ENCODE measurements at places on chromosomes 1 and 21.
A peak's percentile ranks its signal among the peaks of the same experiment; 100 is the strongest.

DNA sequence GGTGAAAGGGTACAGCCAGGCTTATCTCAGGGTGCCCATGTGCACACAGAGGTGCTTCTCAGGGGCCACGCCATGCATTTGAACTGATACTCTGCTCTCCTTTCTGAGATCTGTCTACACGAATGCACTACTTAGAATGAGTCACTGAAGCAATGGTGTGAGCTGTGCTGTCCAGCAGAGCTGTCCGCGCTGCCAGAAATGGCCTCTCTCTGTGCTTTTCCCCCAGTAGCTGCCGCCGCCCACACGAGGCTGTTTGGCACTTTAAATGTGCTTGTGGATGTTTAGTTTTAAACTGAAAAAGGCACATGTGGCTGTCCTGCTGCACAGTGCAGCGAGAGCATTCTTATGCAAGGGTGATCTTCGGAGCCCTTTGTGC, 87.1 kb upstream of the COL6A1 start:
- DNase-seq: no peak

DNA sequence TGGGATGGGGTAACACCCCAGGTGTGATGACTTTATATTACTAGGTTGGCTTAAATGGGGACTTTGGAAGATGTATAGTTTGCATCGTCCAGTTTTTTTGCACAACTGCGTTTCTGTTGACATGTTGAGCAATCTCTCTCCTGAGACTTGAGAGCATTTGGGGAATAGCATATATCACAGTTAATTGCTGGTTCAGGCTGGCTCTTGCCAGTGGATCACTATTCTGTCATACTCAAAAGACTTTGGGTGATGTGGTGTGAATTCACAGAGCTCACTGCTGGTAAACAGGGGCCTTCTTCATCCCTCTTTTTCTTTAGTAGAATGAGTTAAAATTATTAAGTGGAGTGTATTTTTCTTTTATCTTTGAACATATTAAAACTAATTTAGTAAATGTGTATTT, 44.3 kb downstream of the LHX9 start:
- DNase-seq: no peak

DNA sequence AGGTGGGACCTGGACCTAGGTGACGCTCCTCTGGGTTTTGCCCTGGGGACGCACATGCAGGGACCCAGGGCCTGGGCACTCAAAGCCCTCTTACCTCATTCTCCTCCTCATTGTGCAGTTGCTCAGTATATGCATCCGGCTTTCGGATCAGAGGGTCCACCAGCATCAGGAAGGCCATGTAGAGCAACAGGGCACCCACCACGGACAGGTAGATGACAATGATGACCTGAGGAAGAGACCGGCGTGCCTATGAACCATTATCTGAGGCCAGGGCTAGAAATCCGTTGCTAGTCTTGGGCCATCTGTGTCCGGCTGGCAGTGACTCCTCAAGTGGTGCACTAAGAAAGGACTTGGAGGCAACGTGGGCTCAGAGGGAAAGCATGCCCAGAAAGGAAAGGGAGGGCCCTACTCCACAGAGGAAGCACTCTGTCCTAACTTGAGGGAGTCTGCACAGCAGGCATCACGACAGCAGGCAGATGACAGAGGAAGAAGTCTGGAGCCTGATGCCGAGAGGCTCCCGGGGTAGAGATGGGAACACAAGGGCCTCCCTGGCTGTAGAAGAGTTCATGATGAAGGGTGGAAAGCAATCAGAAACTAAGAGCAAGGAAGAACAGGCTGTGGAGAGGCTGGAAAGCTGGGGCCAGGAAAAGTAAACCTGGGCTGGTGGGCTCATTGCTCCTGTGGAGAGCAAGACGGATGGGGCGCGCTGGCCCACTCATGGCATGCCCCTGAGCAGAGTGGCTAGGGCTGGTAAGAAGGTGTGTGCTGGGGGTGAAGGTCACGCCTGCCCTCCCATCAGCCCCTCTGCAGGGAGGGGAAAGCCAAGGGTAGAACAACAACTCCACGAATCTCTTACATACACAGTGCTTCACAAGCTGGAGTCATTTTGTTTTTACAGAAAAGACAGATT, 10.3 kb downstream of the TMEM9 start:
- DNase-seq: no peak

DNA sequence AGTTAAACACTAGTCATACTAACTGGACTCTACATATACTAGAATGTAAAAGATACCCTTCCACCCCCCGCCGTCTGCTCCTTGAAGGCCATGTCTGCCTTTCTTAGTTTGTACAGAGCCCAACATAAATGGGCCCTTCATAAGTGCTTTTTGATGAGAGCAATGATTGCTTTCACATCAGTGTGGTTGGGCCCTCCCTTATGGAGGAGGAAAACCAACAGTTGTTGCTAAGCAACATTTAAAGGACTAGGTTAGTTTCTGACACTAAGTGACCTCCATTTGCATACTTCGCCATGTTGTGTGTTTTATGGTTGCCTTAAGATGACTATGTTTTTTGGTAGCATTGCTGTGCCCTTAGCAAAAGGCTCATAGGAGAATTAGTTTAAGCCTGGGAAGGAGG, 182.0 kb upstream of the SGIP1 start:
- DNase-seq: peak; percentile 70

- DNase-seq: no peak
These were observed 44.2 kb downstream of the LUZP1 start for GRCh38 chr1:23124259-23125026.

- no peak for DNase-seq
These were observed 80.9 kb downstream of the PCBP3 start for GRCh38 chr21:45724345-45724961.

DNA sequence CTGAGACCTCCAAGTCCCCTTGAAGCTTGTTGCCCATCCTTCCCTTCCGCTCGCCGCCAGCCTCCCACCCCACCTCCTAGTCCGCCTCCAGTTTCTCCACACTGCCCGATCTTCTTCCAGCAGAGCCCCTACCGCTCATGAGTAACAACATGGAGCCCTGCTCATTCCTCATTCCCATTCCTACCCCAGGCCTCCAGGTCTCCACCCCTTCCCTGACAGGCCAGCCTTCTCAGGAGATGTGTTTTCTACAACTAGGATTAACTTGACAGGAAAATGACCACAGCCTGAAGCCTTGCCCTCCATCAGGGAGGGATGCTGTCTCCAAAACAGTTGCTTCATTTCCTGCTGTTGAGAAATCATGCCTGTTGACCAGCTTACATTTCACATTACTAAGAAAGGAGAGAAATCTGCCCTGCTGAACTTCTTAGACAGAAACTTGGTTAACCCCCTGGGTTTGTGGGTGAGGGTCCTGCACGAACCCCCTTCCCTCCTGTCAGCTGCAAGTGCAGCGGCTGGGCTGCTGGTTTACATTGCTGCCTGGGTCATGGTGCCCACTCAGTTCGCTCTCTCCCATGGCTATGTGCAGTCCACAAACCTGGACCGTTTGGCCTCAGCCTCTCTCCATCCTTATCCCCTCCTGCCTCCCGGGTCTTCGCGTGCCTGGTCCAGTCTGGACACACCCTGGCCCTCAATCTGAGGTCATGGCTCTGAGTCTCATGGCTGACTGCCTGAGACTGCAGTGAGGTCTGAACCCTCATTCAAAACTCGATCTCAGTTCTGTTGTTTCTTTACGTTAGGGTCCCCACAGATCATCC, 16.1 kb upstream of the CHI3L1 start:
- DNase-seq: no peak

DNA sequence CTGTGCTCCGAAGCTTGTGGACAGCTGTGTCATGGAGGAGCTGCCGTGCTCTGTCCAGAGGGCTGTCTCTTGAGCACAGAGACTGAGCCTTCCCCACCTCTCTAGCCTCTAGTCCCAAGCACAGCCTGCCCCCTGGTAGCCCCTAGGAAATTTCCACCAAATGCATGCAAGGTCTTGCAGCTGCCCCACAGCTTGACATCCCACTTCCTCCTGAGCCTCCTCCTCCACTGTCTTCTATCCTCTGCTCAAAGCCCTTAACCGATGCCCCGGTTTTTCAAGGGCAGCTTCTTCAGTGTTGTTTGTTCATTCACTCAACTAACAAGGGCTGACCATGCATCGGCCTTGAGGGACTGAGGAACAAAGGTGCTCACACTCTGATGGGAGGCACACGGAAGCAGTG, 20.6 kb upstream of the PROK1 start:
- DNase-seq: no peak

- DNase-seq: no peak
These were observed 680.1 kb downstream of the MATN1 start for GRCh38 chr1:30043256-30043655.

DNA sequence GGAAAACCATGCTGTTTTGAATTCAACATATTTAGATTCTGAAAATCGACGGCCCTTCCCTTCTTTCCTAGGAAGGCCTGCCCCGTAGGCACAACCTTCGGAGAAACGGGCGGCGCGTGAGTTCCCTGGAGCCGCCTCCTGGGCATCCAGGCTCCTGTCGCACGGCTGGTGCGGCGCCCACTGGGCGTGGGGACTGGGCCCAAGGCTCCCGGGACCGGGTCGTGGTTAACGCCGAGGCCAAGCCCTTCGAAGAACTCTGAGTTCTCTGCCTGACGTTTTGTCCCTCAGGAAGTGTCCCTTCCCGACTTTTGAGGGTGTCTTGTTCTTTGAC, 19.2 kb upstream of the TBX15 start:
- no peak for DNase-seq

GRCh38 chr1:235027076-235027861, 101.4 kb downstream of the TOMM20 start:
- DNase-seq: no peak

DNA sequence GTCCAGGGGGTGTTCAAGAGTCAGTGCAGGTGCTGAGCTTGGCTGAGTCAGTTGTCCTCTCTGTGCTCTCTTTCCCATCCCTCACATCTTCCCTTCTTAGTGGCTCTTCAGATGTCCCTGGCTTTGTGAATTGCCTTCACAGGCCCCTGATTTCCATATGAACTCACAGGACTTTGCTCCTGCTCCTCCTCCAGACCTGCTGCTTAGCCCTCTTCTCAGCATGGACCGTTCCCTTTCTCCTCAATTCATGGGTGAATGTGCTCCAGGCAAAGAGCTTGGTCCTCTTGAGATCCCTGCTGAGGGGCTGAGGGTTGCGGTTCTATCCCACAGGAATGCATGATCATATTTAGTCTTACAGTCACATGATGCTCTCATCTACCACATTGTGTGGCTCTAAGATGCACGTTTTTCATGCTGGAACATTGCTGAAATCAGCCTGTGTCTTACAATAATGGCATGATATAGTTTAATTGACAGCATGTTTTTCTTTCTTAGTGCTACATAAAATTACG, 30.5 kb downstream of the CACNA1E start:
- no peak for DNase-seq

- DNase-seq: no peak
These were observed 52.8 kb upstream of the TBX15 start for GRCh38 chr1:119040906-119041305.

DNA sequence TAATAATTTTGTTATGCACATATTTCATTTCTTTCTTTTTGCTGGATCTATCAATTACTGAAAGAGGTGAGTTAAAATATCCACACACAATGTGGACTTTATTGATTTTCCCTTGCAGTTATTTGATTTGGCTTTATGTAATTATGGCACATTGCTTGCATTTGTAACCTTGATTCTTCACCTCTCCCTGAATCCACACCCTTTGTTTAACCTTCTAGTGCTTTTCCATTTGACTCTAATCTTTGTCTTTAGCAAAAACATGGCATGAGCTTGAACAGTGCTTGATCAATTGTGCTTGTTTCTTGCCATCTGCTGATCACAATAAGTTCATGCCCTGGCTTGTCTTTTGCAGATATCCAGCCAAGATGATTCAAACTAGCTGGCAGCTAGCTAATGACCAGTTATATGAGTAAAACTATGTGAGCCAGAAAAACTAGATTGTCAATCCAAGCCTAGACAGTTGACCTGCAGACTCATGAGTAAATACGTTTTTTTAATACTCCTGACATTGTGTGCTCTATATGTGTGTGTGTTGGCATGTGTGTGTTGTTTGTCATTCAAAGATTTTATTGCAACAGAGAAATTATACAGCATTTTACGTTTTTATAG, 899.2 kb downstream of the NCAM2 start:
- DNase-seq: no peak

GRCh38 chr1:46517010-46517600, 27.5 kb downstream of the DMBX1 start:
- DNase-seq: no peak

- no peak for DNase-seq
These were observed 226.4 kb downstream of the PLA2G4A start for GRCh38 chr1:187054862-187055757.

DNA sequence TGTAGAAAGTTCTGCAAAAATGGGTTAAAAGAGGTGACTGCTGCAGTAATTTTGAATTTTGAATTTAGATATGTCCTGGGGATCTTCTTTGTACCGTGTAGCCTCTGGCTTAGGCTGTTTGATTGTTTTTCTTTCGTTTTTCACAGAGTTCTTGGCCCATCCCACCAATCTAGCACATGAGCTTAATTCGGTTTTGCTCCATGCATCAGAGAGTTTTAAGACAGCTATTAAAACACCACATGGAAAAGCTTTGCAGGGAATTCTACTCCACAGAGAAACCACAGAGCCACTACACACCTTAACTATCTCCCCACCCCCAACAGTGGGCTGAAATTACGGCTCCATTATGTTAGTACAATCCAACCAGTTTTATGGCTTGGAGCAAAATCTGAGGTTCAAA, 25.5 kb downstream of the SPAG17 start:
- no peak for DNase-seq

- DNase-seq: no peak
These were observed 3.0 kb downstream of the F11R start for GRCh38 chr1:161017756-161018630.

- no peak for DNase-seq
These were observed at the start of gene YOD1 for GRCh38 chr1:207051191-207051943. Gene YOD1 (minus strand): TSS chr1:207051208. CDS start chr1:207051030, 178 bp downstream.

DNA sequence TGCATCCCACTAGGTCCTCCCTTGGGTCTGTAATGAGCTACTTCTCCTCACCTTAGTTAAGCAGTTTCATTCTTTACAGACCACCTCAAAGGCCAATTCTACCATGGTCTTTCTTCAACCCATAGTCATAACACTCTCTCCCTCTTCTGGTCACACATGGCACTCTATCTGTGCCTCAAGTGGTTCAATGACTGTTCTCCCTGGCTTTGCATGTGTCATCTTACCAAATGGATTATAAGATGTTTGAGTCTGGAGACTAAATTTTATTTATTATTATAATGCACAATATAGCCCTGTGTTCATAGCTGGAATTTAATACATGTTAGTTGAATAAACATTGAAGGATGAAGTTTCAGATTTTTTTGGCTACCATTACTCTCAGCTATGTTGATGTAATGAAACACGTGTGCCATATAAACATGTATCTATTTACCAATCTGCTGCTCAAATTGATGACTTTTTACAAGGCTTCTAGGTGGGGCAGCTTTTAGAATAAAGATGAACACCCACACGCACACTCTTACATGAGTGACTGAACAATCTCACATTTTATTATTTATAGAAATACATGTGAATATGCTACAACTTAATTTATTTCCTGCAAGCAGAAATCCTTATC, 102.1 kb downstream of the RUNX1 start:
- peak; percentile 74 for DNase-seq

DNA sequence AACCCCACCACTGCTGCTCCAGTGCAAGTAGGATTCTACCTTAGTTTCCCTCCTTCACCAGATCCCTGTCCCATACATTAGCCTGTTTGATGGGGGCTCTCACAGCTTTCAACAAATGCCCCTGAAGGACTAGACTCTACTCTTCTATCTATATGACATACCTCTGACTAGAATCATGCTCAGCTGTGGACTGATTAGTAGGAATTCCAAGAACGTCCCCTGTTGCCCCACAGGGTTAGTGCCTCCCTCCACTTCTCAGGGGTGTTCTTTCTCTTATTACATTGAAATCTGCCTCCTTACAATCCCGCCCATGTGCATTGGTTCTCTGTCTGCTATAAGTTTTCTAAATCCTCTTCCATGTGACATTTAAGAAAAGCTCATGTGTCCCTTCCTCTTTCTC, 375.9 kb upstream of the DUSP10 start:
- no peak for DNase-seq

- no peak for DNase-seq
These were observed 75.4 kb downstream of the UBE4B start for GRCh38 chr1:10108134-10108663.

All from common myeloid progenitor, CD34-positive (primary cell).